Progenitor cell of endocrine pancreas (in vitro differentiated cells): ENCODE measurements at places on chromosomes 4 and X.

- no peak for DNase-seq
Observed at GRCh38 chr4:83552924-83553323, 17.0 kb downstream of the GPAT3 start.

GRCh38 chr4:136818811-136819330 is 713.4 kb downstream of the PCDH18 start:
- no peak for DNase-seq

DNA sequence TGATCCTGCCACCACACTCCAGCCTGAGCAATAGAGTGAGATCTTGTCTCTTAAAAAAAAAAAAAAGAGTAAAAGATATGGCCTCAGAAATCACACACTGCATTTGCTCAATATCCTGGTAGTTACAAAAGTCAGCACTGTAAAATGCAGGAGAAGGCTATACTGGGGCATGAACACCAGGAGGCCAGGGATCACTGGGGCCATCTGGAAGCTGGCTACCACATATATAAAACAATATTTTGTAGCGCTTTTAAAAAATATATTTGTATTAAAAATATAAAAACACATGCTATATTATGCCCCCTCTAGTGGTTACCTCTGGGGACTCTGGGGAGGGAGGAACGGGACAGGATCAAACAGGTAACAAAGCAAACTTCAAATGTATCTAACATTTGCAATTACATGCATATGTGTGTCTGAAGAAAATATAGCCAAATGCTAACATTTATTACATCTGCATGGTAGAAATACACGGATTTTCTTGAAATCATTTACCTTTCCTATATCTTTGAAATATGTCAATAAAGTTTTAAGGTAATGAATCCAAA is 4.0 kb downstream of the C4orf46 start:
- no peak for DNase-seq

- no peak for DNase-seq
Observed at GRCh38 chr4:15368856-15369255, 59.0 kb upstream of the C1QTNF7 start.

GRCh38 chrX:114015966-114016365 is 567.9 kb upstream of the HTR2C start:
- no peak for DNase-seq

DNA sequence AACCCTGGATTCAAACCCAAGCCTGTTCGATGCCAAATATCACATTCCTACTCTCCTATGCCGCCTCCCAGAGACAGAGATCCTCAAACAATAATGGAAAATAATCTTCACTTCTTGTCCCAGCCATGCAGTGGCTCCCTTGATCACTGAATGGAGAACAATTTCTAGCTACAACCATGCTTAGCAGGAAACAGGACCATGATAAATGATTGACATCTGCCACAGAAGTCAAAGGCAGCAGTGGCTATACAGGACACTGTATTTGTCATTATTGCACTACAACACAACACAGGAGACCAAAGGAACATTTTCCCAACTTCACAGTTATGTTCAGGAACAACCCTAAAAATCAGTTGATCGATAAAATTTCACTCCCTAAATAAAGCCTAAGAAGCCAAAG is 243.3 kb upstream of the SLC7A11 start:
- no peak for DNase-seq

DNA sequence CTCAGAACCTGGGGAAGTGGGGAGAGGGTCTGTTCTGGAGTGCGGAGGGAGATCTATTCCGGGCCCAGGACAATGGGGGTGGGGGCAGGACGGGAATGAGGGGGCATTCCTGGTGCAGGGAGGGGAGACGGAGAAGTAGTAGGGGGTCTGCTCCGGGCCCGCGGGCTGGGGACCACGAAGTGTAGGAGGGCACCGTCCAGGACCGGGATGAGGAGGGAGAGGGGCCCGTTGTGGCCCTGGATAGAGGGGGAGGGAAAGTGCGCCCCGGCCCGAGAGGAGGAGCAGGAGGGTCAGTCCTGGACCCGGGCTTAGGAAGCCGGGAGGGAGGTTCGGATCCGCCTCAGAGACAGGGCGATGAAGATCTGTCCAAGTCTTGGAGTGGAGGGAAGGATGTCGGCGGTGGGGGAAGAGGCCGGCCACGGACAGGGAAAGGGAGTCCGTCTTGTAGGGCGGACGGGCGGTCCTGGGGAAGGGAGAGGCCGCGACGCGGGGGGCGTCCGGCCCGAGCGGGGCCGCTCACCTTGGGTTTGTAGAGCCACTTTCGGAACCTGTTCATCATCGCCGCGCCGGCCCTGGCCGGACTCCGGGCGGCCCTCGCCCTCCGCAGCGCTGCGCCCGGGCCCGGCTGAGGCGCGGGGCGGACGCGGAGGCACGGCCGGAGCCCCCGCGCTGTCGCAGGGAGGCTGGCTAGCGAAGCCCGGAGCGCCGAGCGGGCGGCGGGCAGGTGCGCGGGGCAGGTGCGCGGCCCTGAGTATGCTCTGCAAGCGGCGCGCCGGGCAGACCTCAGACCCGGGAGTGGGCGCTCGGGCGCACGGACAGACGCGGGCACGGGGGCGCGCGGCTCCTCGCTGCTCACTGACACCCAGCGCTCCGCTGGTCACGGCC is at the start of gene ZFYVE28:
Gene ZFYVE28, minus strand, starts transcription at position 881 of the 885 bp plus-strand sequence. Its CDS starts 322 bp downstream, at position 559.
- DNase-seq = no peak

- DNase-seq = no peak
Observed at GRCh38 chrX:1601051-1601767, 9.8 kb downstream of the AKAP17A start.

GRCh38 chr4:6105311-6105911 is 87.2 kb upstream of the C4orf50 start:
- no peak for DNase-seq

DNA sequence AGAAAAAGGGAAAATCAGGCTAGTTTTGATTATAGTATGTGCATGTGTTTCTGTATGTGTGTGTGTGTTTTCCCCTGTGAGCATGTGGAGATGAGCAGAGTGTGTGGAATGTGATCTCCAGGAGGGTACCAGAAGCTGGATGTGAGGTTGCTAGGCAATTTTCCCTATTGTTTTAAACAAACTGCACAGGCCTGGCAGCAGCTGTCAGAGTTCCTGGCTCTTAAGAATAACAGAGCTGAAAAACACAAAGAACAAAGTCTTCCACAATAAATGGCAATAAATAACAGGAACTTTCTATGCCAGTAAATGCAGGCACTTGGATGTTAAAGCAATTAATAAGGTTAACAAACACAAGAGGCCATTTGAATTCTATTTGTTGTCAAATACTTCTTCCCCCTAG is 344.6 kb upstream of the CTSO start:
- no peak for DNase-seq

- DNase-seq = no peak
Observed at GRCh38 chr4:172232966-172233365, 419.8 kb downstream of the GALNTL6 start.

DNA sequence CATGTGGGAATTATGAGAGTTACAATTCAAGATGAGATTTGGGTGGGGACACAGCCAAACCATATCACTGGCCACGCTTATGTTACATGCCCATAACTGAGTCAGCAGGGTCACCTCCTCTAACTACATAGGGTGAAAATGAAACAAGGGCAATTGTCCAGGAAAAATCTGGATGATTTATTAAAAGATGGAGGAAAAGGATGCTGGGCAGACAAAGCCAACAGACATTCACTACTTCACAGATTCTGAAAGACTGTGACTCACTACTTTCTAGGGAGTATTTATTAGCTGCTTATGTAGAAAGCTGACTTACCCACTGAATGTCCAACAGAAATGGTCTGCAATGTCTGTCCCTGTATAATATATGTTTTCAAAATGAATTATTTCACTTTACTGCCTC is 72.4 kb downstream of the APBB2 start:
- DNase-seq = no peak

GRCh38 chr4:147980586-147980985 is 248.7 kb downstream of the ARHGAP10 start:
- no peak for DNase-seq
